ENCODE measurements at places on chromosomes 7 and 10. TPM values are rescaled to one million over a fixed set of nuclear protein-coding genes. Genes with fewer than 3 reads are reported as not detected.

BICC1 gene
- 123 TPM for total RNA-seq

METTL27 gene
- 10.7 TPM for total RNA-seq

IFIT1B gene
- total RNA-seq: not detected

PDK4 gene
- 0.72 TPM for total RNA-seq

GNAT3 gene
- total RNA-seq: not detected

MBL2 gene
- not detected for total RNA-seq

HOXA7 gene
- total RNA-seq: not detected

FAM149B1 gene
- 47.5 TPM for total RNA-seq

ANKRD7 gene
- total RNA-seq: 1.4 TPM

TSPAN15 gene
- 0.27 TPM for total RNA-seq

PPP1R17 gene
- total RNA-seq: not detected

TDRD1 gene
- 0.45 TPM for total RNA-seq

ZNF365 gene
- 7.2 TPM for total RNA-seq

SFRP5 gene
- total RNA-seq: not detected

PRSS2 gene
- total RNA-seq: not detected

MYOZ1 gene
- total RNA-seq: not detected

PTF1A gene
- not detected for total RNA-seq

ANKRD30A gene
- not detected for total RNA-seq

GJC3 gene
- not detected for total RNA-seq

CHAT gene
- not detected for total RNA-seq

EBF3 gene
- 14.7 TPM for total RNA-seq

C10orf67 gene
- total RNA-seq: not detected

TAF6 gene
- 42.7 TPM for total RNA-seq

SLC18A3 gene
- not detected for total RNA-seq

ZNF3 gene
- 71.3 TPM for total RNA-seq

DPYSL4 gene
- total RNA-seq: 4.2 TPM

All from fibroblast of the aortic adventitia (primary cell).